ENCODE measurements at places on chromosomes 11 and 22. TPM values are rescaled to one million over a fixed set of nuclear protein-coding genes. Genes with fewer than 3 reads are reported as not detected.

Gene POU2AF1
- total RNA-seq, result not detected

Gene SUSD2
- total RNA-seq, result 0.52 TPM

Gene NXPE2
- total RNA-seq, result 0.52 TPM

Gene TP53AIP1
- total RNA-seq, result not detected

Gene ABTB2
- 6.3 TPM for total RNA-seq

Gene DTX4
- total RNA-seq, result 9.9 TPM

Gene OR4C3
- total RNA-seq, result not detected

Gene C11orf65
- total RNA-seq, result 1.0 TPM

Gene RIBC2
- total RNA-seq, result 0.52 TPM

Gene OSBPL5
- total RNA-seq, result 19.3 TPM

Gene APOA4
- 0.52 TPM for total RNA-seq

Gene MAP6
- total RNA-seq, result 2.1 TPM

Gene DEFB131B
- total RNA-seq, result not detected

Gene NCF4
- 6.8 TPM for total RNA-seq

Gene XKR3
- total RNA-seq, result not detected

Gene ESAM
- 9.4 TPM for total RNA-seq

Gene IGLL5
- not detected for total RNA-seq

Gene TRIM64
- not detected for total RNA-seq

Gene OR10A6
- total RNA-seq, result not detected

Gene JRKL
- total RNA-seq, result 7.3 TPM

Gene RNF169
- 18.3 TPM for total RNA-seq

Gene OR8B4
- not detected for total RNA-seq

Gene ANGPTL5
- 1.6 TPM for total RNA-seq

Gene GVQW3
- 5.7 TPM for total RNA-seq

Gene SCUBE2
- total RNA-seq, result 37.1 TPM

Gene TCN1
- 1.6 TPM for total RNA-seq

Gene LRRC32
- 6.3 TPM for total RNA-seq

Gene C11orf87
- total RNA-seq, result 0.52 TPM

Gene OR4A16
- not detected for total RNA-seq

Gene PLAAT2
- not detected for total RNA-seq

Gene CCDC81
- 0.52 TPM for total RNA-seq

Gene SIRT3
- 14.6 TPM for total RNA-seq

Gene PTPN5
- total RNA-seq, result not detected
